NCI-H1048 (cell line): ENCODE measurements at places on chromosomes 13 and 19.

DNA sequence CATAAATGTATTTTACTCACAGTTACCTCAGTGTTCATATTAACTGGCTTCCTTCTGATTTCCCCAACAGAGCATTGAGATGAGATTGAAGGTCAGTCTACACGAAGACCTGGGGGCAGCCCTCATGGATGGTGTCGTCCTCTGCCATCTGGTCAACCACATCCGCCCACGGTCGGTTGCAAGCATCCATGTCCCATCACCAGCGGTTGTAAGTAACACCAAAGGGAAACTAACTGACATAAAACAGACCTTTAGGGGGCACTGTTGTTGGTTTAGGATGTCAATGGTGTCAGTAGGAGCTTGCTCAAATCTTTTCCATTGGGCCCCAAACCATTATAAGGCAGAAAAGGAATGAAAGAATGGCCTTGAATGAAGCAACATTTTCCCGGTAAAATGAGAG lies 68.2 kb downstream of the ESD start:
- no peak for DNase-seq

DNA sequence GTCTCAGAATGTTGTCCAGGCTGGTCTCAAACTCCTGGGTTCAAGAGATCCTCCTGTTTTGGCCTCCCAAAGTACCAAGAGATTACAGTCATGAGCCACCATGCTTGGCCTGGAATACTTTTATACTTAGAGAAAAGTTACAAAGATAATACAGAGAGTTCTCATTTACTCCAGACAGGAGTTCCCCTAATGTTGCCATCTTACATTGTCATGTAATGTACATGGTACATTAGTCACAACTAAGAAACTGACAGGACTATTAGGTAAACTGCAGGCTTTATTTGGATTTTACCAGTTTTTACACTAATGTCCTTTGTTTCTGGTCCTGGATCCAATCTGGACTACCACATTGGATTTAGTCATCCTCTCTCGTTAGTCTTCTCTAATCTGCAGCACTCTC lies 2.3 kb upstream of the C19orf84 start:
- no peak for DNase-seq

DNA sequence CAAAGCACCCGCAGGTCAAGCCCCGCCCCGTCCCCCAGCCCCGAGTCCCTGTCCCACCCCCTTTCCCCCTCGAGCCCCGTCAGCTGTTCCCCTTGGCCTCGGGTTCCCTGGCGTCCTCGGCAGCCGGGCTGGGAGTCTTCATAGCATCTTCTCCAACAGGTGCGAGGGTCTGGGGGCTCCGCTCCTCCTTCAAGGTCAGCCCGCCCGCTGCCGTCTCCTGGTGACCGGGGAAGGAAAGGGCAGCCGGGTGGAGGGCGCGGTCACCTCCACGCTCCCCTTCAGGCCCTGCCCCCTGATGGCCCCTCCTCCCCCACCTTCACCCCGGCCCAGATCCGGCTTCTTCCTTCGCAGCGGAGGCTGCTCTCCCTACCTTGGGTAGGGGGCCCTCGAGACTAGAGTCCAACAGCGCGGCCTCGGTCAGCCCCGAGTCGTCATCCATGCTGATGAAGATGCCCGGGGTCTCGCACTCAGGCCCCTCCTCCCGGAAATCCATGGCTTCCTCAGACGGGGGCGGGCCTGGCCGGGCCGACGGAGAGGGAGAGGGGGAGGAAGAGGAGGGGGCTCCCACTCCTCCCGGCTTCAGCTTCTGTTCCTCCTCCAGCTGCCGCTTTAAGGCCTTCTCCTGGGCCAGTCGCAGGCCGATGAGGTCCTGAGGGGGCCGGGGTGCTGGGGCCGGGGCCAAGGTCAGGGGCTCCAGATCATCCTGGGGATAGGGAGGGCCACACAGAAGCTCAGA lies 541 bp upstream of the RSPH6A start:
- no peak for DNase-seq

DNA sequence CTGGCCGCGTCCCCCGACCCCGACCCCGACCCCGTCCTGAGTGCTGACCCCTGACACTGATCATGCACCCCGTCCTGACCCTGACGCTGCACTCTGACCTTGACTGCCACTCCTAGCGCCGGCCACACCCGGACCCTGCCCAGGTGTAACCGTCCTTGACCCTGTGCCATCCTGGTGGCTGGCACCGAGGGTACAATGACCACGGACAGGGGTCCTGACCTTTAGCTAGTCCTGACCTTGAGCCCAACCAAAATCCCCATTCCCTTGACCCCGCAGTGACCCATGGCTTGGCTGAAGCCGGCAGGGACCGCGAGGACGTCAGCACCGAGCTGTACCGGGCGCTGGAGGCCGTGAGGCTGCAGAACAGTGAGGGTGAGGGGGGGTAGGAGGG lies 25.9 kb downstream of the CLEC4M start:
- DNase-seq: no peak
